Mesenteric fat pad (tissue), 1 donor: ENCODE measurements at places on chromosomes 12 and 14. TPM values are rescaled to one million over a fixed set of nuclear protein-coding genes. Genes with fewer than 3 reads are reported as not detected.

DNA sequence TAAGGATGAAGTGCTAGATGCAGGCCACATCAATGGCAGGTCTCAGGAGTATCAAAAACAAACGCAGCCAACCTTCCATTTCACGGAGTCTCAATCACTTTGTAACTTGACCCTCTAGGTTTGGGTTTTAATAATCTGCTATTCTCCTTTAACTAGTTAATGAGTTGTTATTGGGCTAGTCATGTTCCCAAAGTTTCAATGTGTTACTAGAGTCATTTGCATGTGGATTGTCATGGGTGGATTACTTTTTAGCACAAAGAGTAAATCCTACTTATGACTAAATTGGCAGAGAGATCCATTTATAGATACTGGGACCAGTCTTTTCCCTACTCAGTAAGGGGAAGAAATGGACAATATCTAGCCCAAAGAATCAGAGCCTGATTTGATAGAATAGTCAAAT is 151.0 kb downstream of the BCAT1 start:
- DNase-seq: no peak

DNA sequence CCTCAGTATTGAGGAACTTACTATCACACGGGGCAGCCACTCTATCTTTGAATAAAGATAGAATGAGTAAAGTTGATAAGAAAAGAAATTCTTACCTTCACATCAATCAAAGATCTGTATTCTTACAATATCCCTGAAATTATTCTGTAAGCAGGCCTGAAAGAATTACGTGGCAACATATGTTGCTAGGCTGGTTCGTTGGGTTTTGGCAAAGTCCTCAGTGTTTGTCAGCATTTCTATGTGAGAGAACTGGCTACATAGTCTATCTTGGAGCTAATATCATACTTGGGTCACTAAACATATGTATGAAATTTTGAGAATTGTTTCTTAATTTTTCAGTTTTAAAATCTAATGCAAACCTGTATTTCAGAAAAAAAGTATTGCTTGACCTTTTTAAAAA is 412.2 kb upstream of the GARIN6 start:
- no peak for DNase-seq

- DNase-seq: no peak
Observed at GRCh38 chr12:110174373-110174996, 50.3 kb downstream of the IFT81 start.

The SMIM41 gene
- 0.45 TPM for total RNA-seq

DNA sequence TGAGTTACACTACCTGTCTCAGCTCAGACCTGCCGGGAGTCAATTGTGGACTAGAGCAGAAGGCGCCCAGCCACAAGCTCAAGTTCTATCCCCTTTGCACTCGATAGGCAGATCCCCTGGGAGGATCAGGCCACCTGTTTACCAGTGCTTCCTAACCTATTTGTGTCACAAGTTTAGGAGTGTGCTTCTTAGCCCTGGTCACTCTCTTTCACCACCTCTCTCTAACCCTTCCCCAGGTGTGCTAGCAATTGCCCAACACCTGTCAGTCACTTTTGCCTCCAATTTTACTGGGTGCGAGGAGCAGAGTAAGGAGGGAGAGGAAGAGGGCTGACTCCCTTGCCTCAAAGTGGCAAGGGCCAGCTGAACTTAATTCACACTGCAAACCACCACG is 745 bp upstream of the NAA30 start:
- no peak for DNase-seq
